ENCODE measurements at places on chromosomes 13 and 19.

DNA sequence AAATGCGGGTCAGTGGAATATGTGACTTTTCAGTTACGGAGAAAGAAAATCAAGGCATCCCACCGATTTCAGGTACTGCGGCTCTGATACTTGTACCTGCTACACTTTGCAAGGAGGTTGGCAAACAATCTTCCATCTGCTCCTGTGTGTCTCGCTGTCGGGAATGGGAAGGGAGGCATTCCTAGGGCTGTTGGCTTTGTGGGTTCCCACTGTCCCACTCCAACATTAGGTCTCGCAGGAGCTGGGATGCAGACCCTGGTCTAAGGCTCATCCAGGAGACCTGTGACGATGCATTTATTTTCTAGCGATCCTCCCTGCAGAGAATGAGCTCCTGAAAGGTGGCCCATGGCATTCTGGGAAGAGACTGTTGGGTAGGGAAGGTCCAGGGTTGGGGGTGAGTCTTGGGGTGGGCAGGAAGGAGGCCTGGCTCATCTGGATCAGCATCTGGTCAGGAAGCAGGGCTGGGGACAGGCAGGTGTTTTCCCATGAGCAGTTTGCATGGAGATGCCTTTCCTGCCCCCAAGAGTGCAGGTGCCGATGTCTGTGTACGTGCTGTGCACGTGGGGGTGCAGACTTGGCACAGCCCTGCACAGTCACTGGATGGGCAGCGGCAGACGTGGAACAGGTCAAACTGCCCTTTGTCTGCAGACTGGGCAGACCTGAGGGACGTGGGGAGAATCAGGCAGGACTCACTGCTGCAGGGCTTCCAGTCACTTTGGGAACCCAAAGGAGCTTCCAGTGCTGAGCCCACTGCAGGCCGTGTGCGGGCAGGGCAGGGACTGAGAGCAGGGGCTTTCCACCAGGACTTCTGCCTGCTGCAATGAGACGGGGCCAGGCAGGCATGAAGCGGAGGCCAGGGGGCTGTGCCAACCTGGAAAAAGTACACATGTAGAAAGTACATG lies 152.4 kb downstream of the TEX29 start:
- DNase-seq = no peak

DNA sequence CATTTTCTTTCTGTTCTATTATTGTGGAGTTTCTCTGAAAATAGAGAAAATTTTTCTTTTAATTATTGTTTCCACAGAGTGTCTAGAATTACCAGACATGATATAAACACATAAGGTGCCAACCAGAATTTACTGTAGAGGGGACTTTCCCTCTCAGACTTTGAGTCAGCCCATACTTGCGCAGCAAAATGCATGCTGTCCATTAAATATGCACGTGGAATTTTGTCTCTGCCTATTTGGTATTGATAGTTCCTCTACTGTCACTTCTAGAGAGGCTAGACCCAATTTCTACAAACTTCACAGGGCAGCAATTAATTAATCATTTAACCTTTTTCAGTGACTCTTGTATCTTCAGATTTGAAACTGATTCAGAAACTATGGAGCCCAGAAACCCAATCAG lies 8.9 kb downstream of the ZNF93 start:
- DNase-seq = no peak

GRCh38 chr19:4007021-4007835 lies at the start of gene PIAS4:
Gene PIAS4, plus strand, starts transcription at chr19:4007736. Its CDS starts 25 bp downstream, at chr19:4007761.
- DNase-seq = peak; percentile 96

- no peak for DNase-seq
These were observed 24.0 kb downstream of the UQCRFS1 start for GRCh38 chr19:29189033-29189360.

- no peak for DNase-seq
These were observed 20.1 kb upstream of the MRI1 start for GRCh38 chr19:13744174-13744573.

DNA sequence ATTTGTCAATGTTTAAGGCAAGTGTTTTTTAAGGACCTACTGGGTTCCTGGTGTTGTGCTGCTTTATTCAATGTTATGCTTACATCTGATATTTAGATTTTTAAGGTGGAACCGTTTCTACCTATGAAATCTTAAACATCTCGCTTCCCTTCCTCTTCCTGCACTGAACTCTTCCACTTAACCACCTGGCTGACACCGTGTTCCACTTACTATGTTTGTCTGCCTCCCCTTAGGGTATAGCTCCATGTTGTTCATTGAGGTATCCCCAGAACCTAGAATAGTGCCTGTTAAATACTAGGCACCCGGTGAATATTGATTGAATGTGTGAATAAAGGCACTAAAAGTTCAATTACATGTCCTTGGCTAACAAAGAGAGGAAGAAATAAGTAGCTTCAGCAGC lies 104.9 kb downstream of the RNF17 start:
- DNase-seq = no peak

- DNase-seq = no peak
These were observed 19.8 kb downstream of the ZNF709 start for GRCh38 chr19:12464769-12465168.

- DNase-seq = no peak
These were observed 537 bp downstream of the NAT14 start for GRCh38 chr19:55485439-55486011.

DNA sequence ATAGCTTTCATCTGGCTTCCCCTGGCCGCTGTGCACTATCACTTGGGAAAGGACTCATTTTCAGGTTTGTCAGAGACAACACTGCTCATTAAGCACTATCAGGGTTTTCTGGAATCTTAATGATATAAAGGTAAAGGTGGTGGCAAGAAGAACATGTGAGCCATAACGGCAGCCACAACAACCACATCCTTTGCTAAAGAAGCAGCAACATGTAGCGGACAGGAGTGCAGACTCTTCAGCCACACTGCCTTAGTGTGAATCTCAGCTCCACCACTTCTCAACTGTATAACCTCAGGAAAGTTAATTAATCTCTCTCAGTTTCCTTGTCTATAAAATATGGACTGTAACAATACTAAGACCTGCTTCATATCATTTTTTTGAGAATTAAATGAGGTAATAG lies 24.1 kb upstream of the MIR17HG start:
- no peak for DNase-seq

DNA sequence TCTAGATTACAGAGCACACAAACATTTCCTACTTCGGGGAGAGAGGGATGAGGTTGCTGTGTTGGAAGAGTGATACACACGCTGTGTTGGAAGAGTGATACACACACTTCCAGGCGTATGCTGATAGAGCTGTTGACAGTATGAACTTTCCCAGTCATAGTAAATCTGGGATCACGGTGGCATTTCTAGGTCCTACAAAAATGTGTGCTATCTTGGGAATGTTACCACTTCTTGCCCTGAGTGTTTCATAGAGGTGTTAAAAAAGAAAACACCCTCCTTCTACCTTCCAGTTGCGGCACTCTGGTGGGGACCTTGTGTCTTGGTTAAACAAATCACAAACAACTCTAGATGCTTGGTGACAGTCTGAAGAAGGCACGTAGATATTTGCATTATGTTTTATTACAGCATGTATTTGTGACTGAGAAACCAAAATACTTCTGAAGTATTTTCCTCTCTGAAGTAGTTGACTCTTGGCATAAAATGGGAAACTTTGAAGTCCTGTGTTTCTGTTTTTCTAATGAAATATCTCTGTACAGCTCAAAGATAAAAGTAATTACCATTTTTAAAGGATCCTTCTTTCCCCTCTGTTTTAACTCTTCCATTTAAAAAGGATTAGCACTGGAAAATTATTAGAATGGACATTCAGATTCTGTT lies 52.5 kb downstream of the ARHGAP35 start:
- DNase-seq = no peak

- no peak for DNase-seq
These were observed 454 bp downstream of the BLVRB start for GRCh38 chr19:40465025-40465556.

DNA sequence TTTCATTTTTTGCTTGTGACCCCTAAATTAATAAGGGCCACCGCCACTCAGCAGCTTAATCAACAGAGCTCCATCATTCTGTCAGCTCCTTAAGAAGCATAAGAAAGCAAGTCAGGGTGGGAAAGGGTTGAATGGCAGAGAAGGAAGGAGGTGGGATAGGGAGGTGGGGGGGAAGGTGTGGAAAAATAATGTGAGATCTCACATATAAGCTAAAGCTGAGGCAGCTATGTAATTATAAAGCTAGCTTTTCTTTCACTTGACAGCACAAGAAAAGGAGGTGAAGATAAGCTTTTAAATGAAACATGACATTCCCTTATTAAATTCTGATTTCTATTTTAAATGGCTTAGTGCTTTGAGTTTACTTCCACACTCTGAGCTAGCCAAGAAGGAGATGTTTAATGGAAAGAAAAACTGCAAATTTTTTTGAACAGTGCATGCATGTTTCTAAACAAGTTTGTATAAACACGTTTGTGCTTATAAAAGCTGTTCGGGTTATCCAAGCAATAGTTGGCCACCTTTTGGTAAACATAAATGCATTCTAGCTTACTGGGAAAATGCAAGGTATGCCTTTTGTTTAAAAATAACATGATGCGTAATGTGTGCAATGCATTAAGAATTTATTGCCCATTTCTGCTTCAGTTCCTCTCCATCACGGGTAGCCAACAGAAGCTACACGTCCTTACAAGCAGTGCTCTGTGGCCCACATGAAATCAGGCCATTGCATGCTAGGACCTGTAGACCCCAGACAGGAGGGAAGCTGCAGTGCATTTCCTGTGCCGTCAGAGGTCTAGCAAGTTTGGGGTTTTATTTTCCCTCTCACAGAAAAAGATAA lies 96.2 kb downstream of the LHFPL6 start:
- DNase-seq = no peak

DNA sequence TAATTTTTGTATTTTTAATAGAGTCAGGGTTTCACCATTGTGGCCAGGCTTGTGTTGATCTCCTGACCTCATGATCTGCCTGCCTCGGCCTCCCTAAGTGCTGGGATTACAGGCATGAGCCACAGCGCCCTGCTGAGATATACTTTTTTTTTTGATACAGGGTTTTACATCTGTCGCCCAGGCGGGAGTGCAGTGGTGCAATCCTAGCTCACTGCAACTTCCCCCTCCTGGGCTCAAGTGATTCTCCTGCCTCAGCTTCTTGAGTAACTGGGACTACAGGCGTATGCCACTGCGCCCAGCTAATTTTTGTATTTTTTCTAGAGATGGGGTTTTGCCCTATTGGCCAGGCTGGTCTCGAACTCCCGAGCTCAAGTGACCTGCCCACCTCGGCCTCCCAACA lies 2.0 kb downstream of the COLGALT1 start:
- no peak for DNase-seq

DNA sequence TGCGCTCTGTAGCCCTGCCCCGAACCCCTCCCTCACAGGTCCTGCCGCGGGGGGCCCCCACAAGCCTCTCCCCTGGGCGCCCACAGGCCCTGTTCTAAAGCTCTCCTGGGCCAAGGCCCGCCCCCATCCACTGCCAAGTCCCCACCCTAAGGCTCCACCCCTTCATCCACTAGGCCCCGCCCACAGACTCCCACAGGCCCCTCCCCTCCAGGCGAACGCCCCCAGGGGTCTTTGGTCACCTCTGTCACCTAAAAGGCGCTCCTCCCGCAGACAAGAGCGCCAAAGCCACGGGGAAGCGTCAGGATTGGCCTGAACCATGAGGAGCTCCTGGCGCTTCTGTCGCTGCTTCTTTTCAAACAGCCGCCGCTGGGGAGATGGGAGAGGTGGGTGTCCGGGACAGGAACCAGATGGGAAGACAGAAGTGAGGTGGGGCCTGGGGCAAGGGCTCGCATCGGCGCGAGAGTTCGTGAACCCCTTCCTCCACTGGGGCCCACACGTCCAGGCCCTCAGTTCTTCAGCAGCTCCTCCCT lies 2.3 kb downstream of the TULP2 start:
- DNase-seq = no peak

GRCh38 chr19:2756477-2756876 lies 16.7 kb upstream of the SLC39A3 start:
- no peak for DNase-seq

- no peak for DNase-seq
These were observed 19.6 kb downstream of the ELL start for GRCh38 chr19:18502246-18502637.

GRCh38 chr19:30004403-30004802 lies 62.4 kb downstream of the URI1 start:
- DNase-seq = no peak

DNA sequence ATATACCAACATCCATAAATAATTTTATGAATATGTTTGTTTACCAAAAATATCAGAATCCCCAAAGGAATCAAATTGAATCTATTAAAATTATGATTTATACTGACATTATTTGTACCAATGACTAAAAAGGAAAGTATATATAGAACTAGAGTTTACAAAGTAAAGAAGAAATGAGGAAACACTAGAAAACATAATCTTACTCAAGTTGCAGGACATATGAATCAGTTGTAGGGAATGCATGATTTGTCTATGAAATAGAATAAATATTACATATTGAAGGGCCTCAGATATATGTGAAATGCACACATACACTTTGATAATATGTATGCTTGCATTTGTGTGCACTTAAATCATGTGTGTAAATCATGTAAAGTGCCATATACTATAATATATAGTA lies 1466.4 kb downstream of the EFNB2 start:
- no peak for DNase-seq

DNA sequence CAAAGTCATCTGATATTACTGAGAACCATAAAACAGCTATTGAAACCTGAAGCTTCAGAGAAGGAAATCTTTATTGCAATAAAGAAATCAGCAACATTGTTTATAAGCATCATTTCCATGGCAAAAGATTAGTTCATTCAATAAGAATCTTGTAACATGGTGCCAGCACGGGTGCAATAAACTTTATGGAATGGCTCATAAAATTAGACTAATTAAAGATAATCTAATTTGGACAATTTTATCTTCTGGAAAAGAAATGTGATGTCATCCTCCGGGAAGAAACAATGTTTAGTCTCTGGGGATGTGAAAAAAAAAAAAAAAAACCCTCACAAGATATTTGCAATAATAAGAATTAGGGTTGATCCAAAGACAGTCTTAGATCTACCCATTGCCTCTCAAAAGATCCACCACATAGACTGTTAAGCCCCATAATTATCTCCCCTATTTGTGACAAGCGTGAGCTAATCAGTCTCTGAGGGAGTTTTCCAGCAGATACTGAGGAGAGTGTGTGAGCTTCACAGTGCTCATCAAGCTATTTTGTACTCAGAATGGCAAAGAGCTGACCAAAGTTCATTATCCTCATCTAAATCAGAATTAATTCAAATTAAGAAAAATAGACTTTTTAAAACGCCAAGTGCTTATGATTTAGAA lies 297.0 kb upstream of the EDNRB start:
- no peak for DNase-seq

DNA sequence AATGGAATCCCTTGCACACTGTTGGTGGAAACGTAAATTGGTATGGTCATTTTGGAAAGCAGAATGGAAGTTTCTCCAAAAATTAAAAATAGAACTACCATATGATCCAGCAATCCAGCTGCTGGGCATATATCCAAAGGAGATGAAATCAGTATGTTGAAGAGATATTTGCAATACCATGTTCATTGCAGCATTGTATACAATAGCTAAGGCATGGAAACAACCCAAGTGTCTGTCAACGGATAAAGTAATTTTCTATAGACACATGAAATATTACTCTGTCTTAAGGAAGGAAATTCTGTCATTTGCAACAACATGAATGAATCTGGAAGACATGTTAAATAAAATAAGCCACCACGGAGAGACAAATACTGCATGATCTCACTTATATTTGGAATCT lies 124.7 kb downstream of the GPC5 start:
- DNase-seq = no peak

GRCh38 chr13:113425941-113426590 lies 27.2 kb downstream of the ADPRHL1 start:
- DNase-seq = no peak

GRCh38 chr19:39325778-39326665 lies 5.4 kb upstream of the LRFN1 start:
- no peak for DNase-seq

- DNase-seq = no peak
These were observed 23.3 kb downstream of the PRR12 start for GRCh38 chr19:49614096-49614833.

- peak; percentile 96 for DNase-seq
These were observed at the start of gene ZNF566 for GRCh38 chr19:36489118-36489919. Gene ZNF566, minus strand, starts transcription at chr19:36489561. Its CDS starts 13,004 bp downstream, at chr19:36476557.
